Stimulated activated CD4-positive, alpha-beta T cell treated with anti-CD3 and anti-CD28 coated beads, Interleukin-1b, Interleukin-23, amount 100 ng/mL, for 1 hour (primary cell): ENCODE measurements at places on chromosomes 2 and 18.

DNA sequence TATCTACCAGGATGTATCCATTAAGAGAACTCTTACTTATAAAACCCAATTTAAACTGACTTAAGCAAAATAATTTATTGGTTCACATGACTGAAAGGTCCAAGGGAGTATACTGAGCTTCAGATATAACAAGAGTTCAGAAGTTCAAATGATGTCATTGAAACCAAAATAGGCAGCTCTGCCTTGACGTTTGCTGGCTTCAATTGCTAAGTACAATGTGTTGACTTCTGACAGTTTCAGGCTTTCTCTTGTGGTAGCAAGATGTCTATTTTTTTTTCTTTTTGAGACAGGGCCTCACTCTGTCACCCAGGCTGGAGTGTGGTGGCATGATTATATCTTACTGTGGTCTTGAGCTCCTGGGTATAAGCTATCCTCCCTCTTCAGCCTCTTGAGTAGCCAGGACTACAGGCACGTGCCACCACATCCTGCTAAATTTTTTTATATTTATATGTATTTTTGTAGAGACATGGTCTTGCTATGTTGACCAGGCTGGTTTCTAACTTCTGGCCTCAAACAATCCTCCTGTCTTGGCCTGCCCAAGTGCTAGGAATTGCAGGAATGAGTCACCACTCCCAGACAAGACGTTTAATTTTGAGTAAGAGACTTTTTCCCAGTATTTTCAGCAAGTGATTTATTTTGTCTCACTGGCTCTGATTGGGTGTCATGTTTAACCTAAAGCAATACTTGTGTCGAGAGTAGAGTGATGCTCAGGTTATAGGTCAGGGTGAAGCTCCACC lies 184.8 kb downstream of the NR4A2 start:
- no peak for DNase-seq

- no peak for DNase-seq
These were observed 260.6 kb upstream of the NT5C1B start for GRCh38 chr2:18849841-18850578.

DNA sequence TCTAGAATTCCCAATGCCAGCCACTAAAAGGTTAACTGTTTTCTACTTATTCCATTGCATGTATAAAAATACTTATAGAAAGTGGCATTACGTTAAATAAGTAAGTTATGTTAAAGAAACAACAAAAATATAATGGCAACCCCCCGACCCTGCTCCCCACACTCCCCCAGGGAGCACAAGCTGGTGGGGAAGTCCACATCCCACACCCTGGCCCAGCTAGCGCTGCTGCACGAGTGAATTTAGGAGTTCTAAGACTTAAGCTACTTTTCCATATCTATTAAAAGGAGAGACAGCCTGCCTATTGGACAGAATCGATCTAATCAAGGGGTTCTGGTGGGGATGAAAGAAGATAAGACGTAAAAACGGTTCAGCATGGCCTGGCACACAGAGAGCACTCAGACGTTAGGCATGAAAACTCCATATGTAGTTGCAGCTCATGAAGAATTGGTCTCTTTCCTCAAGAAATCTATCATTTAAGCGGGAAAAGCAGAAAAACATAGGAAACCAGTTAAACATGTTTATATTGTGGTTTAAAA lies 16.6 kb downstream of the HJURP start:
- no peak for DNase-seq

- no peak for DNase-seq
These were observed 100.9 kb upstream of the NEUROD1 start for GRCh38 chr2:181781078-181781786.

DNA sequence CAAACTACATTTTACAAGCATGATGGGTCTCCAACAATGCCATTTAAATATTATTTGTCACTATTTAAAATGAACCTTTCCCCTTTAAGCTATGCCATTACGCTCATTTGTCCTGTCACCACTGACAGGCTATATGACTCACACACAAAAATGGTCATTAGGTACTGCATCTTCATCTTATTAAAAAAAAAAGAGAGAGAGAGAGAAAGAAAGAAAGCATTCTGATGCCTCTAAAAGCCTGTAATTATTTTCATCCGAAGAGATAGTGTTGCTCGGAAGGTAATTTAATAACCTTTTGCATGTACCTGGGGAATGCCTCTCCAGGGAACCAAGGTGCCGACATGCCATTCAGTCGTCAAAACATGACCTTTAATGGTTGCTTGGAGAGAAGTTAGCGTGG lies 226.7 kb downstream of the ARHGAP15 start:
- DNase-seq, result no peak

GRCh38 chr2:60271713-60272112 lies 281.7 kb downstream of the BCL11A start:
- DNase-seq, result no peak

GRCh38 chr2:111668274-111668616 lies 215.7 kb downstream of the ANAPC1 start:
- no peak for DNase-seq

GRCh38 chr2:170139276-170139967 lies 38.5 kb upstream of the MYO3B start:
- DNase-seq, result no peak

DNA sequence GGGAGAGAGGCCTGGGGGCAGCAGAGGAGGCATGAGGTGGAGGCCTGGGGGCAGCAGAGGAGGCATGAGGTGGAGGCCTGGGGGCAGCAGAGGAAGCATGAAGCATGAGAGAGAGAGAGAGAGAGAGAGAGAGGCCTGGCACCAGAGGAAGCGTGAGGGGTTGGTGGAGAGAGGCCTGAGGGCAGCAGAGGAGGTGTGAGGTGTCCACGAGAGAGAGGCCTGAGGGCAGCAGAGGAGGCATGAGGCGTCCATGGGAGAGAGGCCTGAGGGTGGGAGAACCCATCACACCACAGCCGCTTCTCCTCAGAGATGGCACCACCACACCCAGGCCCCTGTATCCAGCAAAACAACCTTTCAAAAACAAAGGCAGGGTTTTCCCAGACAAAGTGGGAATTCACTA lies 55.7 kb upstream of the KCNG2 start:
- DNase-seq, result no peak

- DNase-seq, result no peak
These were observed 43.1 kb downstream of the COX7A2L start for GRCh38 chr2:42317945-42318344.

DNA sequence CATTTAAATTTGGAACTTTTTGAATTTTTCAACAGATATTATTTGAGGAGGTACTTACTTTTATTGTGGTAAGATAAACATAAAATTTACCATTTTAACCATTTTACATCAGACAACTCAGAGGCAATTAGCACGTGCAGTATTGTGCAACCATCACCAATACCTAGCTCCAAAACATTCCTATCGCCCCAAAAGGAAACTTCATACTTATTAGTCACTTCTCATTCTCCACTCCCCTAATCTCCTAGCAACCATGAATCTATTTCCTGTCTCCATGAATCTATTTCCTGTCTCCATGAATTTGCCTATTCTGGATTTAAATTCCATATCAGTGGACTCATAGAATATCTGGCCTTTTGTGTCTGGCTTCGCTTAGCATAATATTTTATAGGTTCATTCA lies 69.9 kb upstream of the FAM136A start:
- DNase-seq, result no peak

DNA sequence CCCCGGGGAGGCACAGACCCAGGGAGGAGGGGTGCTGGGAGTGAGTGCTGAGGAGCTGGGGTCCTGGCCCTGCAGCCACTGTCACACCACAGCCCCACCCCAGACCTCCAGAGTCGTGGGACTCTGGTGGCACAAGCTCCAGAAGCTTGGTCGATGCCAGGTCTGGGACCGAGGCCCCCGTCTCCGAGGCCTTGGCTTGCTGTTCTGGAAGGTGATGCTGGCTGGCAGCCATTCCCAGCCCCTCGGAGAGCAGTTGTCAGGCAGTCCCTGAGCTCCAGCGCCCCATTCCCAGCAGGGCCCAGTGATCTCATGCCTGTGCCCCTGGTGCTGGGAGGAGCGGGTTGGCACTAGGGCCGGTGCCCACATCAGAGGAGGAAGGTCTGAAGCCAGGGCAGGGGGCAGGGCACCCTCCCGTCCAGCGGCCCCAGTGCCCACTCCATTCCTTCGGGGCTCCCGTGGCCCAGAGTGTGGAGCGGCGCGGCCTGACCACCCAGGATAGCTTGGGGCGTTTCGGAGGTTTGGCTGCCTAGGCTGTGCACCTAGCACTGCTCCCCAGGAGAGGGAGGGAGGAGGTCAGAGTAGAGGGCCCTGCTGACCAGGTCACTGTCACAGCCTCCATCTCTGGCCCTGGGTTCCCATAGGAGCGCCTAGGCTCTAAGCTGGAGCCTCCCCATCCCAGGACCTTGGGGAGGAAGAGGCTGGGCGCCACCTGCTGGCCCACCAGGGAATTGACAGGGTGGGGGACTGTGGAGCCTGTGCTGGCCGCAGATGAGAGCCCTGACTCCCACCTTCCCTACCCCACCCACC lies 16.8 kb upstream of the ALPI start:
- DNase-seq, result no peak

- DNase-seq, result no peak
These were observed 34.9 kb downstream of the SULT1C2 start for GRCh38 chr2:108323619-108324018.

- no peak for DNase-seq
These were observed 102.2 kb downstream of the MSTN start for GRCh38 chr2:189960346-189960745.

GRCh38 chr2:201931951-201932350 lies 101.7 kb upstream of the FZD7 start:
- no peak for DNase-seq

DNA sequence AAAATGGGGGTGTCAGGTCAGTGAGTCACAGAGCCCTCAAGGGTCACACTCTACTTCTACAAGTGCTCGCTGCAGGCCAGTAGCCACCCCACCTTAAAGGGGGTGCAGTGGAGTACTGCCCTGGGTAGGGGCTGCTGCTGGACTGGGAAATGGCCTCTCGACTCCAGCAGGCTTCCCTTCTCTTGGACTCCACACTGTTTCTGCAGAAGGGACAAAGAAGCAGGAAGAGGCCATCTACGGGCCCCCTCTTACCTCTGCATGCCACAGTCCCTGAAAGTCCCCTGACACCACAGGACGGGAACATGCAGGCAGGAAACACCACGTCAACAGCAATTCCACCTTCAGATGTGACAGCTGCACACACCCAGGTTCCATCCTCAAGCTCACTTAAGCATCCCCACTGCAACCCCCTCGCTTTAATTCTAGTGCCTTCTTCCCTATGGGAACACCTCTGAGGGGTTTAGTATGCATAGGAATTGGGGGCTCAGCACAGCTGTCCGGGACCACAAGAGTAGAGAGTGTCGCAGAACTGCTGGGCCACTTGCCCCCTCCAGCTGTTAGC lies 22.3 kb downstream of the SNED1 start:
- DNase-seq, result no peak

DNA sequence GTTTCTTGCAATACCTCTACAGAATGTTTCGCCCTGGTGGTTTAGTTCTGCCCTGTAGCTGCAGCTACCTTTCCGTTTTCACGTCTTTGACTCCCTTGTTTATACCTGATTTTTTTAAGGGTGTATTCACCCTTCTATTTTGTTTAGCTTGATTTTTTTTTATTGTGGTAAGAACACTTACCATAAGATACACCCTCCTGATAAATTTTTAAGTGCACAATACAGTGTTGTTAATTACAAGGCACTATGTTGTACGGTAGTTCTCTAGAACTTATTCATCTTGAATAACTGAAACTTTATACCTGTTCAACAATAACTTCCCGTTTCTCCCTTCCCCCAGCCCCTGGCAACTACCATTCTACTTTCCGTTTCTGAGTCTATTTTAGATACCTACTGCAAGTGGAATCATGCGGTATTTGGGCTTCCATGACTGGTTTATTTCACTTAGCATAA lies 48.9 kb upstream of the NABP1 start:
- no peak for DNase-seq

- DNase-seq, result no peak
These were observed 91.0 kb downstream of the CSRNP3 start for GRCh38 chr2:165560377-165560988.

DNA sequence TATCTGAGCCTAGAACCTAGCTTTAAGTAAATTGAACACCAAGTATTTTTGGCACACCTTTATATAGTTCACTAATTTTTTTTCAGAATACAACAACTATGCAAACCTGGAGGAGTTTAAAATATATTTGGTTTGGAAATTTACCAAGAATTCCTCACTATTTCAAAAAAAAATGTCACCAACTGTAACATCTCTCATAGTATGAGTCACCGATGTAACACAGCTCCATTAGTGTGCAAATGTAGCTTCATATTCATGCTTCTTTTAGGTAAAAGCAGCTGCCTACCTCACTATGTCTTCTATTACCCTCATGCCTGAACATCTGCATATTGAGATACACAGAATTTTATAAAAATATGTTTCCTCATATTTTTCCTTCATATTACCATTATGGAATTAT lies 80.5 kb downstream of the NRXN1 start:
- DNase-seq, result no peak

GRCh38 chr18:77554061-77554460 lies 304.4 kb downstream of the GALR1 start:
- no peak for DNase-seq

DNA sequence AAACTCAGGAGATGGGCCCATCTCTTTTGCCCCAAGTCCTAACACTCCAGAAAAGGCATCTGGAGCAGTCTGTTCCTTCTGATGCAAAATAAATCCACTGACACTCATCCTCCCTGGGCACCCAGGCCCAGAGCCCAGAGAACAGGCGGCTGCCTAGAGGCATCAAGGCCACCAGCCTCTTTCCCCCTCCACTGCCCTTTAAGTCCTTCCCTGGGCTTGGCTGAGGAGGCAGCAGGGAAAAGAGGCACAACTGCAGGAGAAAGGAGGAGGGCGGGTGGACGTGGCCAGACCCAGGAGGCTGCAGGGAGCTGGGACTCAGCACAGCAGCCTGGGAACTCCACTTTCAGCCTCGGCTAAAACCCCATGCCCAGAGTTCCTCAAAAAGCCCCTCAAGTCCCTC lies 99.7 kb upstream of the ID2 start:
- no peak for DNase-seq

- DNase-seq, result no peak
These were observed 545.0 kb upstream of the ZNF804A start for GRCh38 chr2:184053326-184053725.

- no peak for DNase-seq
These were observed 8.3 kb downstream of the MDH1B start for GRCh38 chr2:206756816-206757215.

- DNase-seq, result no peak
These were observed 4.3 kb downstream of the MZT2B start for GRCh38 chr2:130186391-130186790.

DNA sequence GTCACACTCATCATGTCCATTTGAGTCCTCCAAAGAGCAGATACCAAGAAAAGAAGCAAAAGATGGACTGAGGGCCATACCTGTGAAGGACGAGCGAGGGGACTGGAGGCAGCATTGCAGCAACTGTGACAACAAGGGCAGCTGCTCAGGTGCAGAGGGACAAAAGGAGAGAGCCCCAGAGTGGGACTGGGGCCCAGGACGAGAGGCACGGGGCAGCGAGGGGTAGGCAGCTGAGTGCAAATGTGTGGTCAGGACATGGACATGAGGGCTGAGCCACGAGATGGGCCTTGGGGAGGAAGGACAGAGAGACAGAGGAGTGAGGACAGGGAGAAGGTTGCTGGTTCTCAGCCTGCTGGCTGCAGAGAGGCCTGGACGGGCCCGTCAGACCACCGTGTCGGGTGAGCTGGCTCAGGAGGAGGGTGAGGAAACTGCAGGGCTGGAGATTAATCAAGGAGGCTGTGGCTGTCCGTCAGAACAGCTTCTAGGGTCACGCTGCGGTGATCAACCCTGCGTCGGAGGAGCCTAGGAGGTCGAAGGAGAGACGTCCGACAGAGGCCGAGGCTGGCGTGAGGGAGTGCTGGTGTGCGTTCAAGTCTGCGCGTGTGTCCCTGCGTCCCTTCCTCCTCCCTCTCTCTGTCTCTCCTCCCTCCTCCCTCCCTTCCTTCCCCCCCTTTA lies 206.8 kb upstream of the HDAC4 start:
- no peak for DNase-seq

GRCh38 chr2:205054789-205055188 lies 509.5 kb downstream of the PARD3B start:
- no peak for DNase-seq
